ENCODE measurements at places on chromosomes 5 and 9.

GRCh38 chr5:37825334-37825915, 14.4 kb downstream of the GDNF start:
- no peak for DNase-seq

GRCh38 chr5:142399891-142400290, 75.1 kb upstream of the SPRY4 start:
- DNase-seq: no peak

DNA sequence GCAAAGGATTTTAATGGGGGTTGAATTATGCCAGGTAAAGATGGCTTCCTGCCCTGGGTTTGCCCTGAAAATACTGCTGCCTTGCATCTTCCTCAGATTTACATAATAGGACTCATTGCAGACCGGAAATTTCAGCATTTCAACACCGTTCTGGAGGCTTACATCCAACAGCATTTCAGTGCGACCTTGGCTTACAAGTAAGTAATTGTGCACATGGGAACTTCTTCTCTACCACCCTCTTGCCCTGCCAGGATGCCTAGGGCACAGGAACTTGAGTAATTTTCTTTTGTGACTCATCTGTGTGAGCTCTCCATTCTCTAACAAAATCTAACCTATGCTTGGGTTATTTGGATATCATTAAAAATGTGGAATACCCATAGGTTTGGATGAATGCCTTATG, 80.2 kb downstream of the DOCK2 start:
- DNase-seq: no peak

DNA sequence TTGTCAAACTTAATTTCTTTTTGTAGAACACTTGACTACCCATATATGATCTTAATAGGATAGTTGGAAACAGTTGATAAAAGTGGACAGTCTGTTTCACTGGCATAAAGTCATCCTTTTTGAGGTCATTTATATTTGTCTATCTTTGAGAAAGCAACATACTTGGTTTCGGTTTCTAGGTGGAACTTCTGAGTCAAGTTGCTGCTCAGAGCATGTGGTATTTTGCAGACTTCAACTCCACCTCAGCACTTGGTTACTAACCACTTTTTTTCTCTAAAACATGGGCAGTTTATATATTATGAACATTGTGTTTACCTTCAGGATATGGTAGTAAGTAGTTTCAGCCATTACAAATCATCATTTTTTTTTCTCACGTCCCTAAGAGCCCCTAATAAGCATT, 1749.0 kb upstream of the C9orf72 start:
- no peak for DNase-seq

DNA sequence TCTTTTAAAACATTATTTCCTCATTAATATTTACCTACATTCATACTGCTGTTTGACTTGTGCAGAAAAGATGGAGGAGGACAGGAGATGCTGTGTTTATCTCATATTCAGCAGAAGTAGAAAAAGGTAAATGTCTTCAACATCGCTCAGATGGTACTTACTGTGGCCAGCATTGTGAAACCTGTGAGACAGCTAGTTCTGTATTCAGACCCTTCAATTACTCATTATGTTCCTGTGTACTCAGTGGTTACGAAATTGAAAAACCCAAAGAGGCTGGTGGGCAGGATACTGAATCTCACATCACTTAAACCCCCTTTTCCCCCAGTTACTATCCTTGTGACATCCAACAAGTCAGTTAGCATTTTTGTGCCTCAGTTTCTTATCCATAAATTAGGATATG, 216.0 kb downstream of the KDM4C start:
- DNase-seq: peak; percentile 28

GRCh38 chr9:122498883-122499288, 11.7 kb upstream of the OR1J2 start:
- peak; percentile 3 for DNase-seq

GRCh38 chr5:176381979-176382378, 6.4 kb downstream of the NOP16 start:
- DNase-seq: no peak

DNA sequence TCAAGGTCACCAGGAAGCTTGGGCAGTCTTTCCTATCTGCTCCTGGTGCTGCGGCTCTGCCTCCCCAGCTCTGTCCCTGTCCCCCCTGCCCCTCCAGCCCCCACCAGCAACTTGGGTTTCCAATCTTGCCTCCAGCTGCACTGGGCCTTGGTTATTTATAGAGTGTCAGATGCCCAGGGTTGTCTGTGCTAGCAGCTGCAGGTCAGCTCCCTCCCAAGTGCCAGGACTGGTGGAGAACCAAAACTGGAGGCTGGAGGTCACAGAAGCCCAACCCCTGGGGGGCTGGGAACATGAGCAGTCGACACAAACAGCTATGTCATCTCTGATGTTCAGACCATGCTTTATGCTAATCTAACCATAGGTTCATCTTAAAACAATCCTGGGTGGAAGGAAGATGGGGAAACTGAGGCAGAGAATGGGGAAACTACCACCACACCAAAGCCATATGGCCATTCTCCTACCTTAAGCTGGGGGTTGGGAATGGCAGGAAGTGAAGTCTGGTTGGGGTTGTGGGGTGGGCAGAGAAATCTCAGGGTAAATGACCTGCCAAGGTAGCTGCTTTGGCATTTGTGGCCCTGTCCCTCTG, 1.7 kb downstream of the TPM2 start:
- no peak for DNase-seq

DNA sequence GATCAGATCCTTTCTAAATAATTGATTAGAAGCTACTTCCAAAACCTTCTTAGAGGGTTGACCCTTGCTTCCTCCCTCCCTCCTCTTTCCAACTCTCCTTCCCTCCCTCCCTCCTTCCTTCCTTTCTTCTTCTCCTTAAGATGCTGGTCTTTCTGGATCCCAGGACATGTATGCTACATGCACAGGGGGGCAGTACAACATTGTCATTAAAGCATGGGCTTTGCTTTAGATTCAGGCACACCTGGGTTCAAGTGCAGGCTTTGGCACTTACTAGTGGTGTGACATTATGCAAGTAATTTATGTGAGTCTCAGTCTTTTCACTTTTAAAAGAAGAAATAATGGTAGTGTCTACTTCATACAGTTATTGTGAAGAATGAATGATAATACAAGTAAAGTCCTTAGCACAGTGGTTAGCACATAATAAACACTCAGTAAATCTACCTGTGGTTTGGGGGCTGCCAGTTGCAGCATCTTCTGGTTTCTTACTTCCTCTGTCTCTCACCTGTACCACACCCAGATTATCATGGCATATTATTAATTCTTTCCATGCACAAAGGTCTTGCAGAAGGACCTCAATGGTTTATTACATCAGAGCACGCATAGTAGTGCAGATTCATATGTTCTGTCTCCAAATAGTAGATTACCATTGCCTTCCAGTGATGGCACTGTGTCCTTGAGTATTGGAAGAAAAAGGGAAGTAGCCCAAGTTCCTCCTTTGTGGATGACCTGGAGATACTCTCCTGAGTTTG, 154.1 kb downstream of the ARHGAP26 start:
- DNase-seq: no peak

DNA sequence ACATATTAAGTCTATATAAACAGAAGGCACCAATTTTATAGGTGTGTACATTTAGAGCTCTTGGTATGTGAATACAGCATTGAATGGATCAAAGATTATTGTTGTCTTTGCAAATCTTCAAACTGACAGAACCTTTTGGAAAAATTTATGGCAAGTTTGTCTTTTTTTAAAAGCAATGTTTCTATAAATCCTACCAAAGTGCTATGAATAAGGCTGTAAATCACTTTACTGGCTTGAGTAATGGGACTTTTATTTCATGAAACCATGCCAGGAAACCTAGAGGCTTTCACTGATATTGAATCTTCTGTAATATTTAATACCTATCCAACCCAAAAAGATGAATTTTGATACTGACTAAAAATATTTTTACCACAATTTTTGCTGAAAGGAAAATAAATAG, 7.4 kb upstream of the DAPK1 start:
- DNase-seq: no peak

DNA sequence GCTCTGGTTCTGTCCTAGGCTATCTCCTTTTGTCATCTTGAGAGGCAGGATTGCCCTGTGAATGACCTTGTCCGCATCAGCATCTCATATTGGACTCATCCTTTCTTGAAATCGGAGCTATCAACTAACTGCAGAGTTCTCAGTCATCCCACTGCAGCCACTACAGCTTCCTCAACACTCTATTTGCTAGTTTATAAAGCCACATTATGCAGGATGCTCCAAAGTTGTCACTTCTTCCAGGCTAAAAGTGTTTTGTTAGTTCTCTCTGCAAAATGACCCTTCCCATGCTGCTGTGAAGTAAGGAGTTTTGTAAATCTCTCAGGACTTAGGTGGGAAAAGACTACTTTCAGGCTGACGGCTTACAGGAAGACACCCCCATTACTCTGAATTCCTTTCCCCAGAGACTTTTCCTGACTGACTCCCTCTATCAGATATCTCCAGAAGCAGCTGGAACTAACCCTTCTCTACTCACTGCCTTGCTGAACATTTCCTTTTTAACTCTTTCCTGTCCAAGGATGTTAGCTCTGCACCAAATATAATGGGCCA, 257.6 kb downstream of the NFIB start:
- no peak for DNase-seq

GRCh38 chr9:124774129-124774978, 2.6 kb upstream of the OLFML2A start:
- DNase-seq: peak; percentile 76

- DNase-seq: no peak
Measured at GRCh38 chr5:77987331-77987730, 211.2 kb upstream of the TBCA start.

DNA sequence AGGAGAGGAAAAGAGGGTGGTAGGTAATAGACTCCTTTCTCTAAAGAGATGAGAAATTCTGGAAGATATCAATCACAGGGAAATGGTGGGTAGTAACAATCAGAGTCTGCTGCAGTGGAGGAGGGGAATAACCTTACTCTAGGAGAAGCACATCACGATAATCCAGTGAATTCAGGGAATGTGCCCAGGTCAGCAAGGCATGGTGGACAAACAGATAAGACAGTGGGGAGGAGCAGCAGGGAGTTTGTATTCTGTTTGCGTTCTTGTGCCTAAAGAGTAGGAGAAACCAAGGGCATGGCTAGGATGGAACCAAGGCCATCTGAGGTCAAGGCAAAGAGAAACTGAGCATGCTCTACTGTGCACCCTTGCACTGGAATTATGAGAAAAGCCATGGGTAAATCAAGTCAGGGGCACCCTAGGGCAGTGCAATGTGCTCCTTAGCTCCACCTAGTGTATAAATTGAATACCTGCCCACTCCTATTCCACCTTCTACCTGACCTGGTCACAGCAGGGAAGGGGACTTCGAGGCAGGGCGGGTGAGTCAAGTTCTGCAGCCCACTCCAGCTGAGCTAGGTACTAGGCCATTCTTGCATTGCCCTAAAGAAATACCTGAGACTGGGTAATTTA, 31.6 kb downstream of the RETREG1 start:
- no peak for DNase-seq

DNA sequence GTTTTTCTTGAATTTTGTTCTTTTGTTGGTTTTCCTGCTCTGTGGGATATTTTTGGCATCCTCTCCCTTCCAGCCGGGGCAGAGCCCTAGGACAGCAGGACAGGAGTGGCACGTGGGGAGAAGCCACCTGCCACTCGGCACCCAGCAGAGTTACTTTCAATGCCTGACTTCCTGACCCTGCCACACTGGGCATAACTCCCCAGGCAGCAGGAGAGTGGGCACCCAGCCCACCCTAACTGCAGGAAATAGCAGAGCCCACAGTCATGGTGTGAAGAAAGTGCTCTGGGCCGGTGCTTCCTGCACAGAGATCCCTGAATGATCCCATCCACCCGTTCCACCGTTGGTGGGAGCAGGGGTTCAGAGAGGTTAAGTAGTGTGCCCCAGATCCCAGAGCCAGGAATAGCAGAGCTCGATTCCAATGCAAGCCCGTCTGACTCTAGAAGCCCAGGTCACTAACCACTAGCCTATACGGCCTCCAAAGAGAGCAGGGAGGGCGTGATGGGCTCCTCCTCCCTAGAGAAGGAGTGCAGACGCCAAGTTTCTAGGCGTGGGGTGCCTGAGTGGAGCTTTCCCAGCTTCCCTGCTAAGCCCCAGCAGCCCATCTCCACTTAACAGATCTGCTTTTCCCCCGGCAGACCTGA, 8.1 kb upstream of the NUP214 start:
- DNase-seq: no peak

DNA sequence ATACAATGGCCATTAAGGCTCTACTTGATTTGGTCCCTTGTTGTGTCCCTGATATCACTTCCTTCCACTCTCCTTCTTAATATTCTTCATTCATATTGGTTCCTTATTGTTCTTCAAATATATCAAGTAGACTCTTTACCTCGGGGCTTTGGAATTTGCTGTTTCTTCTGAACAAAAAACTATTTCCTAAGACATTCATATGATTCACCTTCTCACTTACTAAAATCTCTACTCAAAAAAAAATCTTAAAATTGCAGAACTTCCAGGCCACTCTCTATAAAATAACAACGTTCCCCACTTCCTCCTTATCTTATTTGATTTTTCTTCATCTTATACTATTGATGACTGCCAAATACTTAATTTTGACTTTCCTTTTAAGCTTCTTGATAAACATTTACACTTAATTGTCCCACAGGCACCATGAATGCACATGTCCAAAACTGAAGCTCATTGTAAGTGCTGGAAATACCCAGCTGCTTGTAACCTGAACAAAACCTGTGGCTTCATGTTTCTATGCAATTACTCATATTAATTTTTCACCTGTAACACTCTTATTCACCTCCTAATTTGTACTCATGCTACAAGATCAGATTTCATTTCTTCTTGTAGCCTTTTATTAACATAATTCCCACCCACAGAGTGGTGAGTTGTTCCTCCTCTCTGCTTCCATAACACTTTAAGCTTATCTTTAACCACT, 58.4 kb upstream of the NUDT12 start:
- DNase-seq: no peak

GRCh38 chr9:109232449-109233237, 65.6 kb upstream of the FRRS1L start:
- no peak for DNase-seq

DNA sequence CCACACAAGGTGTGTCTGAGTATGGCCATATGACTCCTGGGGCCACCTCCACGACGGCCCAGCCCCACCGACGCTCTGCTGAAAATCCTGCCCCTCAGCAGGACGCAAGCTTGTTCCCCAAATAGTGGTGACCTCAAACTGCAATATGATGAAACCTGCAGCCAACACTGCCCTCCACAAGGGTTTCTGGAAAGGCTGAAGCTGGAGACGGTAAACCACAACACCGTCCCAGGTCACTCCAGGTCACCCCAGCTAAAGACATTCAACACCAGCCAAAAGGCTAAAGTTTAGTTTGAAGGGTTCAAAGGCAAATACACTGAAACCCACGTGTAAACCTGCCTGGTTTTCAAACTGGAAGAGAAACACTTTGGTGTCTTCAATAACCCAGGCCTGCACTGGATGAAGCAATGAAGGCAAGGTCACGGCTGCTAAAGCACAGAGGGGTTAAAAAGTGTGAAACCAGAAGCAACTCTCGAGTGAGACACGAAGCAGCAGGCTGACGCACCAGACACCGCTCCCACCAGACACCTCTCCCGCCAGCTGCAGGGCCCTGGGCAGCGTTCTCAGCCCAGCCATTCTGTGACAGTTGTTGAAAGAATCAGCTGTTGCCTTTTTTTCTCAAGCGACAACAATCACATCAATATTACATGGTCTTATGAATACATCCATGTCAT, 1.8 kb upstream of the LHX3 start:
- DNase-seq: no peak

Measured in GM18507 (cell line).